ENCODE measurements at places on chromosomes 5 and 9.

DNA sequence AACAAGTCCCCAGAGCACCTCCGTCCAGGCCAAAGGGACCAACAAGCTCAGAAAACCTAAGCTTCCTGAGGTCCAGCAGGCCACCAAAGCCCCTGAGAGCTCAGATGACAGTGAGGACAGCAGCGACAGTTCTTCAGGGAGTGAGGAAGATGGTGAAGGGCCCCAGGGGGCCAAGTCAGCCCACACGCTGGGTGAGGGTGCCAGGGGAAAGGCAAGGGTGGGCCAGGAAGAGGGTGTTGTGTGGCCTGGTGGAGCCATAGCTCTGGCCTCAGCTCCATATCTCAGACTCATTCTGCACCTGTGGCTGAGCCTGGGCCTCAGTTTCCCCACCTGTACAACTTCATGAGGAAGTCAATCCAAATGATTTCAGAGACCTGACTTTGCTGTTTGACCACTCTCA is 20.7 kb downstream of the CD74 start:
- no peak for DNase-seq

DNA sequence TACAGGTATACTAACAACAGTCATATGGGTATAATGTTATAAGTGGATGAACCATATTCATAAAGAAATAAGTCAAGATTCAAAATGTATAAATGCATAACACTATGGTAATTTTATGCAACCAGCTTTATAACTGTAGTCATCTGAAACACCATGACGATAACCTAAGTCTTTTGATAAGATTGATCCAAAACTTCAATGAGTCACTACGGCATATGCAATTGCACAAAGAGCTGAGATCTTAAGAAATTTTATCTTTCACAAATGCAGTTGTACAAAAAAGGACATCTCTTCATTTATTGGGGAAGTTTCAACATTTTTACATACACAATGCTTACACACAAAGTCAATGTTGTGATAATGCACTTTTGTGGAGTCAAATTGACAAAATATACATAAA is 20.3 kb downstream of the FAM81B start:
- DNase-seq = no peak

GRCh38 chr5:14238272-14238671 is 95.1 kb downstream of the TRIO start:
- DNase-seq = no peak

DNA sequence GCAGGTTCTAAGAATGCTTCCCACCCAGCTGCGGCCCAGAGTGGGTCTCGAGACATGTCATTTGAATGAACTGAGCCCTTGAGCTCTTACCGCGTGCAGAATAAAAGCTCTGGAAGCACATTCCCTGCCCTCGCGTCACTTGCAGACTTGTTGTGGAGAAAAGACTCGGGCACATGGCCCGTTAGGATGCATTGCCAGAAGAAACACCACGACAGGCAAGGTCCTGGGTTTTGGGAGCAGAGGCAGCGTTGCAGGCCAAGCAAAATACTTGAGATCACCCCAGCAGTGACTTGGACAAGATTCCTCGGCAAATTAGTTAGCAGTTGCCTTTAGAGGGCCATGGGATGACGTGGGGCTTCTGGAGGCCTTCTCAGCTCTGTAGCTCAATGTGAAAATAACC is 170.8 kb upstream of the MSX2 start:
- DNase-seq = no peak

DNA sequence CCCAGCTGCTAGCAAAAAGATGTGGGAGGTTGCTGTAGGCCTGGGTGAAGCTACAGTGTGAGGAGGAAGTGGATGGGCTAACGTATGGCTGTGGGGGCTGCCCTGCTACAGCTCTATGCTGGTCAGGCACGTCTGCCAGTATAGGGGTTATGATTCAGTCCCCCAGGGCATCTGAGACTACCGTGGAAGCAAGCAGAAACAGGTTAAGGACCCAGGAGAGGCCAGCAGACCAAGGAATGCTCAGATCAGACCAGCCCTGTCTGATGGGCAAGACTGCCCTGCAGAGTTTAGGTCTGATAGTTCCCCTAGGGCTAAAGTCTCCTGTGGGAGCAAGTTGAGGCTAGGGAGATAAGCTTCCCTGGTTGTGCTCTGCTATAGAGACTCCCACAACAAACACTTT is 416.1 kb upstream of the CTNND2 start:
- no peak for DNase-seq

- DNase-seq = no peak
Measured at GRCh38 chr5:61228691-61229280, 66.5 kb upstream of the SMIM15 start.

GRCh38 chr5:154209591-154210081 is 19.1 kb downstream of the GALNT10 start:
- DNase-seq = no peak

- DNase-seq = no peak
Measured at GRCh38 chr5:902129-902916, 9.6 kb downstream of the TRIP13 start.

GRCh38 chr5:80928073-80928472 is 32.1 kb upstream of the RASGRF2 start:
- no peak for DNase-seq

GRCh38 chr5:181134259-181134658 is 3.3 kb upstream of the OR2V1 start:
- no peak for DNase-seq

GRCh38 chr5:113292462-113292861 is 142.3 kb downstream of the TSSK1B start:
- DNase-seq = no peak

- no peak for DNase-seq
Measured at GRCh38 chr5:51810592-51810991, 427.3 kb downstream of the ISL1 start.

GRCh38 chr5:123813264-123813663 is 301.3 kb downstream of the CSNK1G3 start:
- DNase-seq = no peak

DNA sequence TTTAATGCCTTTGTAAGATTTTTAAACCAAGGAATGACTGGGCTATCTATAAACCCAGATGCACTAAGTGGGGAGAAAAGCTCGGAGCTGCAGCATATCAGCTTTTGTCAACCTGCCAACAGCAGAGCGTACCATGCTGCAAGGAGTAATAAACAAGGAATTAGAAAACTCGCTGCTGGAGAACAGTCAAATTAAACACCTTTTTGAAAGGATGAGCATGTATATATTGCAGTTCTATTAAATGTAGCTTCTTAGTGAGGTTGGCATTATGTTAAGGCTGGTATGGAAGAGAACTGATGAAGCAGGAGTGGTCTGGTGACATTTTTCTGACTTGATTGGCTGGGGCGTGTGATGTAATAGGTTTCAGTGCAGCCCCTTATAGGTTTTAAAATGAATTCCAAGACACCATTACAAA is 74.7 kb downstream of the PIK3R1 start:
- DNase-seq = no peak

DNA sequence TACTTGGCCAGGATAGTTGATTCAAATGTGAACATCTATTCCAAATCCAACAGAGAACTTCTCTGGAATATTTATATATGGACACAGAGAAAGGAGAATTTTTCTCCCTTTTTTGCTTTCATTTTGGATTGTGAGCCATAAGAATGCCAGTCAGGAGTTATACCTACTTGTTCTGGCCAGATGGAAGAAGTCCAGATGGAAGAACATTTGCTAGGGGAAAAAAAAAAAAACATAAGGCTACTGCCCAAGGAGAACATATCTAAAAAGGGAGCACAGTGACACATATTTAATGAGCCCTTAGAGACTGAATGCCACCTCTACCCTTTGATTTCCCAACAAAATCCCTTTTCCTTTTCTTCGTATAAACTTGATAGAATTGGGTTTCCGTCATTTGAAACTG is 61.7 kb upstream of the PPP2R2B start:
- no peak for DNase-seq

- DNase-seq = no peak
Measured at GRCh38 chr9:108262836-108263235, 593.0 kb downstream of the ACTL7B start.

GRCh38 chr9:121852651-121853616 is 201.5 kb downstream of the DAB2IP start:
- no peak for DNase-seq

GRCh38 chr9:103713631-103714030 is 380.5 kb upstream of the SMC2 start:
- no peak for DNase-seq

- no peak for DNase-seq
Measured at GRCh38 chr5:10556289-10556807, 7.5 kb upstream of the ANKRD33B start.

GRCh38 chr9:70044490-70045307 is 1.1 kb downstream of the MAMDC2 start:
- no peak for DNase-seq

DNA sequence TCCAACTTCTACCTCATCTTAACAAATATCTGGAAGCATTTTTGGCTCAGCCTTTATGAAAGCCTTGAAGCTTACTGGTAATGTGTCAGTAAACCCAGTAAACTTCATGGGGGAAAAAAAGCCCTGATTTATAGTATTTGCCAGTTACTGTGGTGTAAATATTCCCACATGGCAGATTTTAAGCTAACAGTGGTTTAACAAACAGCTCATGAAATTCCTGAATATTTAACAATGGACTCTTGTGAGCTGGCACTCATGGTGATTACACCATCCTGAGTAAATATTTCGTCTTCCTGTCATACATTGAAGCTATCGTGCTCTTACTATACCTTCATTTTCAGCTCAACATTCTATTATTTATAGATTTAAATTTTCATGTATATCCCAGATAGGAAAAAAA is 57.0 kb upstream of the ACOT12 start:
- no peak for DNase-seq

DNA sequence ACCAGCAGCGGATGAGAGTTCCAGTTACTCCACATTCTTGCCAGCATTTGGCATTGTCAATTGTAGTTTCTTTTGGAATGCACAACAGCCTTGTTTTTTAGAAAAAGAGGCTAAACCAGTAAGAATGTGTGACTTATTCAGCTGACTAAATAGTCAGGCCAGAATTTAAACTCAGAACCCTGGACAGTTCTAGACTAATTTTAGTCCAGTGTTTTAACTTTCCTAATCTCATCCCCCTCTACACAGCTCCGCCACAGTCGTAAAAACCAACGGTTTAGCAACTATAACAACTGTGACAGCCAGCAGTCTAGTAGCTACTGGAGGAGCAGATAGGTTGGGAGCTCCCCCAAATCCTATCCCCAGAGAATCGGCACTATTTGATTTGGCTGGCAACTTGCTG is 103.7 kb downstream of the FOXD1 start:
- no peak for DNase-seq

- DNase-seq = no peak
Measured at GRCh38 chr5:53063791-53064190, 45.8 kb downstream of the MOCS2 start.

DNA sequence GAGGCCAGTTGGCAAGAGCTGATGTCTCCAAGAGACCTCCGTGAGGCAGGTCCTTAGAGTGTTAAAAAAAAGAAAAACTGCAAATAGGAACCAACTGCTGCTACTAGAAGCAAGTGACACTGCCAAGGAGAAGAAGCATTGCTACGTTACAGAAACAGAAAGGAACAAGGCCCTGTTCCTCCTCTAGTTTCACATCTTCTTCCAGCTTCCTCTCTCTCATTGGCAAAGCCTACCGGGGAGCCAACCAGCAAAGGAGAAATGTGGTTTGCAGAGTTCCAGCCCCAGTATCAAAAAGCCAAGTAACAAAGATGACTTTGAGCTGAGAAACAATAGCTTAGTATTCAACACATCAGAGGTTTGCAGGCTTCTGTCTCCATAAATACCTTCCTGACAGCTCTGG is 145.9 kb downstream of the PRELID2 start:
- no peak for DNase-seq

- no peak for DNase-seq
Measured at GRCh38 chr9:70506159-70506558, 91.7 kb upstream of the KLF9 start.

DNA sequence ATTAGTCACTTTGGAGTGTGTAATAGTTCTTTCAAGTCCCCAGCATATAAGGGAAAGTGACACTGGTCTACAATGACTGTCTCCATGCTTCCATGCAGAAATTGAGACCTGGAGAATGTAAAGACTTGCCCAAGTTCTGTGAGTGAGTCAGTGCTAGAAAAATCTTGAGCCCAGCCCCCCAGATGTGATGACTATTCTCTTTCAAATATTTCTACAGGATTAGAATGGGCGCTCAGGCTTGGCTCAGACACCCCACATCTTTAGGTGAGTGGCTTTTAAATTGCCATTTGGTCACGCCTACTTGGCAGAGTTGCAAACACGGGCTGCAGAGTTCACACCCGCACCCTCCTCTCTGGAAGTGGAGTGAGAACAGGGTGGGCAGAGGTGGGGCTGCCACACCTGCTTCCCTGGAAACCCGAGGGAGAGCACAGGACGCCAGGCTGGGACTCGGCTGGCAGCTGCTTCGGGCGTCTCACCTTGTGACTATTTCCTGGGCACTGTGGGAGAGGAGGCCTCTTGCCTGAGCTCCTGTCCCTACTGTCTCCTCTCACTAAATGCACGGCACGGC is 37.6 kb downstream of the ROPN1L start:
- DNase-seq = no peak

DNA sequence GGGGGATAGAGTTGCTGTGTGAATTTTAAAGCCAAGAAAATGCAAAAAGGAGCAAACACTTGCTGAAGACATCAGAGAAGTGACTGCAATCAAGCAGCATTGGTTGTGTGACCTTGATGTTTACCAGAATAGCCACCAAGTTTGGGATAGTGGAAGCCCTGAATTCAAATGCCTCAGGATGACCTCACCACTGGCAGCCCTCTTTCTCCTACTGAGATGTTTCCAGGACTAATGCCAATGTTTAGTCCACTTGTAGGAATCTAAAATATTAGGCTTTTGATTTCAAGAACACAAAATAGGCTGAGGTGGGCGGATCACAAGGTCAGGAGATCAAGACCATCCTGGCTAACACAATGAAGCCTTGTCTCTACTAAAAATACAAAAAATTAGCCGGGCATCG is 112.2 kb upstream of the NUDT12 start:
- no peak for DNase-seq

- DNase-seq = no peak
Measured at GRCh38 chr5:156375895-156376495, 49.0 kb downstream of the SGCD start.

DNA sequence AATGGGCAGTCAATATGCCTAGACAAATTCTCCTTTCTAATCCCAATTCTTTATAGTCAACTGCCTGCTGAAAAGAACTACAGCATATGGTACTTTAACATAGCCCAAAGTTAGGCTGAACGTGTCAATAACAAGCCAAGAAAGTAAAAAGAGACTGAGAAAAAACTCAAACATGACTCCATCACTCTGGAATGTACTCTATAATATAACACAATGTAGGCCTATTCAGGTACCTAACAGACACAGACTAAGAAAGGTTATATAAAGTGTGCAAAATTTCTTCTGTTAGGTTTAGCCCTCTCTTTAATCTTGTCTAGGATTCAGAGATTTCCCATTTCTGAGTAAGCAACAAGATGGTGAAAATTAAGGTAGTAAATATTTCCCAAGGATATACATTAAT is 209.7 kb upstream of the PRR16 start:
- DNase-seq = no peak

DNA sequence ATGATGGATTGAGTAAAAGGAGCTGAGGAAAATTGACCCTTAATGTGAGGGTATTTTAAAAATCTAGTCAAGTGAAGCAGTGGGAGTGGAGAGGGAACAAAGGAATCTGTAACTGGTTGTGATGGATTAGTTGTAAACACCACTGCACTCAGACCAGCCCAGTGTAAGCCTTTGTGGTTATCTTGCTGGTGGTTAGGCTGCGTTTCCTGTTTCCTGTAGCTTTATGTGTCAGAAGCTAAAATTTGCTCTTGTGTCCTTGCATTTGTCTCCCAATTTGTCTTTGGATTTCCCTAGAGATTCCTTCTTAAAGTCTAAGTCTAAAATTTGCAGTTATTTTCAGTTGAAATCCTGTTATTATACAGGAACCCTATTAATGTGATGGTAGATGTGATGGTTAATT is 6.3 kb downstream of the IFNA21 start:
- DNase-seq = no peak
